Thoracic aorta (tissue), 2 donors: ENCODE measurements at places on chromosomes 4 and X. TPM values are rescaled to one million over a fixed set of nuclear protein-coding genes. Genes with fewer than 3 reads are reported as not detected.

The HELT gene
- not detected for total RNA-seq

- no peak for DNase-seq
Observed at GRCh38 chrX:23792861-23793553, 10.0 kb downstream of the SAT1 start.

- no peak for DNase-seq
Observed at GRCh38 chrX:7953446-7953845, 26.2 kb upstream of the PNPLA4 start.

- DNase-seq = no peak
Observed at GRCh38 chr4:140019619-140020347, 134.2 kb downstream of the MAML3 start.
